ENCODE measurements at places on chromosomes 1 and 21.

DNA sequence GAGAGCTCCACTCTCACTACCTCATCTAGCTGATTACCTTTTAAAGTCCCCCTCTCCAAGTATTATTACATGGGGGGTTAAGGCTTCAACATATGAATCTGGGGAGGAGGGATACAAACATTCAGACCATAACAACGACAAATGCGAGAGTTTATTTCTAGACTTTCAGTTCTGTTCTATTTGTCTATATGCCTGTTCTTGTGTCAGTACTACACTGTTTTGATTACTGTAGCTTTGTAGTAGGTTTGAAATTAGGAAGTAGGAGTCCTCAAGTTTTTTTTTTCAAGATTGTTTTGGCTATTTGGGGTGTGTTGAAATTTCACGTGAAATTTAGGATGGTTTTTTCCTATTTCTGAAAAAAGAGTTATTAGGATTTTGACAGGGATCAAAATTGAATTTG lies 16.3 kb downstream of the ZMYM4 start:
- DNase-seq = no peak

DNA sequence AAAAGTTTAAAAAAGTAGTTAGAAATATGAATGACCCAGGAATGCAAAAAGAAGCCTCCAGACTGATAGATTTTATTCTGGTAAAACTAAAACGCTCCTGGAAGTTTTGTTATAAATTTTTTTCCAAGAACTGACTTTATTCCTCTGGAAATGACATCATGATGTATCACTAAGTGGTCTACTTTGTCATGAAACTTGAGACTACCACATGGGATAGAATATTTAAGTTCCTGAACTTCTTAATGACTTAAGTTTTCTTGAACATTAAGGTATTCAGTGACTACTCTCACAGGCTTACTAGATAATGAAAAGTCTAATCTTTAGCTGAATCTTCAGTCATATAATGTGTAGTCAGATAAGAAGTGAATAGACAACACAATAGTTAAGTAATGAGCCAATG lies 842.2 kb downstream of the USP25 start:
- no peak for DNase-seq

DNA sequence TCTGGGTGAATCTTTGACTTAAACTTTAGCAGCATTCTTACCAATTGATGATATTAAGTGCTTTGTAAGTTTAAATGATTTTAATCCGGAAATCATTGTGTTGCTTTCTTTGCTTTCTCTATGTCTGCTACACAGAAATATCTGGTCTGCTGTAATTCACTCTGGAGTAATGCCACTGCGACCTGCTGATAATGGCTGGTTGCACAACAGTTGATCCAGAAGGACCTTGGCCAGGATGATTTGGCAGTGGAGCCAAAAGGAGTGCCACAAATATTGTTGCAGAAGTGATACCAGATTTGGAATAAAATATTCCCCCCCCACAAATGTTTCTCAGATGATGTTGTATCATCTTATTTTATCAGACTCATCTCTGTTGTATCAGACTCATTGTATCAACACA lies 2063.9 kb downstream of the MRPL39 start:
- no peak for DNase-seq

DNA sequence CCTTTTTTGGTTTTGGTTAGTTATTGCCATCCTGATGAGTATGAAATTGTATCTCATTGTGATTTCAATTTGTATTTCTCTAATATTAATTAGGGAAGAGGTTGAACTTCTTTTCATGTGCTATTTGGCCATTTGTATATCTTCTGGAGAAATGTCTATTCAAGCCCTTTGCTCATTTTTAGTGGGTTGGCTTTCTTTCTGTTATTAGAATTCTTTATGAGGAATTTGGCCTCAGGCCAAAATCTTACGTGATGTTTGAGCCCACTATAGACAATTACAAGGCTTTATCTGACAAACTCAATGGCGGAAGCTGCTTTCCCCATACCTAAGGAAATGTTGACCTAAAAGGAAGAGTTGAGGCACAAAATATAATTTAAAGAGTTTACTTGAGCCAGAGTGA lies 32.9 kb downstream of the IVNS1ABP start:
- no peak for DNase-seq

- no peak for DNase-seq
Measured at GRCh38 chr1:234226113-234226818, 147.0 kb upstream of the COA6 start.

- no peak for DNase-seq
Measured at GRCh38 chr1:234871710-234872271, 256.8 kb downstream of the TOMM20 start.

DNA sequence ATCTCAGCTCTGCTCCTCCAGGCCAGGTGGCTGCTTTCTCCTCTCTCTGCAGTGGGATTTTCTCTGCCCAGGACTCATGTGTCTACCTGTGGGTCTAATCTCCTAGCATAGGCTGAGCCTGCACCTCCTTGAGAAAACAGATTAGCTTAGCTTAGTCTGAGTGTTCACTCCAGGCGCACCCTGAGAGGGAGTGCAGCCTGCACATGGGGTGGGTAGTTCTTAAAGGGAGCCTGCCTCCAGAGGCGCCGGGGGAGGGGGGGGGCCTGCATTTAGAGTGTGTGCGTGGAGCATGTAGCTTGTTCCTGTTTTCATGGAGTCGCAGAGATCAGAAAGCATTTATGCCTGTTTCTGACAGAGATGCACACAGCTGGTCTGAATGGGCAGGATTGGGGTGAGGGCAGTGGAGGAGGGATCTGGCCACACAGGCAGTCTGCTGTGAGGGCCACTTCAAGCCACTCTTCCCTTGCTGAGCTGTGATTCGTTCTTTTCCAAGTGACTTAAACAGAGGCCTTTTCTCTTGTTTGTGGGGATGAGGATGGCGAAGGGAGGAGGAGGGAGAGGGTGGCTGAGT lies 45.2 kb downstream of the GALNT2 start:
- DNase-seq = no peak
